NCI-H2107 (cell line): ENCODE measurements at places on chromosomes 7 and 10.

- no peak for DNase-seq
These were observed 181.1 kb downstream of the PTPN20 start for GRCh38 chr10:47092376-47092775.

DNA sequence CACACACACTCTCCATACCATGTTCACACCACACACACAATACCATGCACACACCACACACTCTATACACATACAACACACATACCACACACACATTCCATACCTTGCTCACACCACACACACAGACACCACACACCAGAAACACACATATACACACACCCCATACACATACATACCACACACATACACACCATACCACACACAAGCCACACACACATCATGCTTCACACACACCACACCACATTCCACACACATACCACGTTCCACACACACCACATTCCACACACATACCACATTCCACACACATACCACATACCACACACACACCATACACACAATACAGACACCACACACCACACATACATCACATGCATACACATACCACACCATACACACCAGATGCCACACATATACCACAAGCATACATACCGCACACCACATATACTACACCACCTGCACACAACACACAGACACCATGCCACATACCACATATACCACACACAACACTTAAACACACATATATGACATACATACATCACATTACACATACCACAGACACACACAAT is 282.7 kb downstream of the POU6F2 start:
- DNase-seq, result no peak

- no peak for DNase-seq
These were observed 68.1 kb downstream of the DGKB start for GRCh38 chr7:14834456-14834855.

GRCh38 chr7:105439174-105439893 is 50.6 kb upstream of the SRPK2 start:
- DNase-seq, result no peak

DNA sequence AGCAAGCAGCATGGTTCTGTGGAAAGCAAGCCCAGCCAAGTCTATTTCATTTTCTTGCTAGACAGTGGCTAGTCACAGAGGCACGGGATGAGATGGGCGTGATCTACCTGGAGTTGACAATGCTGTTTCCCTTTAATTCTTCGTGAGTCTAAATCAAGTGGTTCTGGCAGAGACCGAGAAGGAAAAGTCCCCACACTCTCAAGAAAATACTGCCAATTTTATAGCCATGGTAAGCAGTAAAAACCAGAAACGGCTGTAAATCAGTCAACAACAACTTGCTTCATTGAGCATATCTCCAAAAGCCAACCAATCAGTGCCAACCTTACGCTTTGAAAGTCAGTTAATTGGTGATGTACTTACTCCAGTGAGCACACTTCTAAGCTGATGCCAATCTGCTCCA is 223.4 kb downstream of the SEC23IP start:
- no peak for DNase-seq

DNA sequence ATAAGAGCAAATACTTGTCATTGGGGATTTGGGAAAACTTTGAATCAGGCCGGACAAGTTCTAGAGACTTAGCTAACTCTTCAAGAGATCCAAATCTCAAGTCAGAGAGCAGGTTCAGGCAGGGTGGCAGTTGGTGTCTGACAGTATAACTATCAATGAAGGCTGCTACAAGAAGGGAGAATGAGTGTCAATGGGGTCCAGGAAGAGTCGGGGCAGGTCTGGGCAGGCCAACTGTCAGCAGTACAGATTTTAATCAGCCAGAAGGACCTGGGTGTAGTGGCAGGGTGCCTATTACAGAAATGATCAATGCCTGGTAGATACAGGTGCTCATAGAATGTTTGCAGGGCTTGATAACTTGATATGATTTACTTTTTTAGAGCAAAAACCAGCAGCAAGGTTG is 751.1 kb downstream of the GRM8 start:
- no peak for DNase-seq

GRCh38 chr7:138948403-138948802 is 32.8 kb downstream of the KIAA1549 start:
- DNase-seq, result no peak

- no peak for DNase-seq
These were observed 40.1 kb upstream of the CXCL12 start for GRCh38 chr10:44424957-44425356.

GRCh38 chr7:5599543-5600200 is 176.0 kb upstream of the TNRC18 start:
- DNase-seq, result no peak

DNA sequence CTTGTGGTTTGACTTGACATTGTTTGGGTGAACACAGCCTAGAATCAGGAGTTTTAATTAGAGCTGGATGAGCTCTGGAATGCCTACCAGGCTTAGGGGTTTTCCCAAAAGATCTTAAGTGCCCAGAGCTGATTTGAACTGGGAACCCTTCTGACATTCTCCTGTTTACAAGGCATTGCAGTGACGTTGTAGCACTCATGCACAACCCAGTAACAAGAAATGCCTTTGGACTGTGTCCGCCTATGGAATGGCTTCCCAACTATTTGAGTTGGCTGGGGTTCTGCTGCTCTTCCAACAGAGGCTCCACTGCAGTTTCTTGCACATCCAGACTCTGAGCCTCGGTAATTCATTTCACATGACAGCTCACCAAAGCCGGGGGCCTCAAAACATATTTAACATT is 76.7 kb upstream of the MKX start:
- no peak for DNase-seq

DNA sequence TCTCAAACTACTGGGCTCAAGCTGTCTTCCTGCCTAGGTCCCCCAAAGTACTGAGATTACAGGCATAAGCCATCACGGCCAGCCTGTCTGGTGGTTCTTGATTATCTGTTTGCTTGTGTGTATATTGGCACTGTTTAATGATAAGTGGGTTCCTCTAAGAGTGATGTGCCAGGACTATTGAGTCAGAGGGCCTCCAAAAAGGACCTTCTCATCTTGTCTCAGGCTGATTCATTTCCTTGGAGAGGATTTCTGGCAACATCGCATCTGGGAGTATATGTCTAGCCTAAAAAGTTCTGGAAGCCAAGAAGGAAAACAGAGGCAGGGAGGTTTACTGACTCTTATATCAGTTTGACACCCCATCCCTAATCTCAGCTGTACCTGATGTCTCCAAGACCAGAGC is 27.1 kb upstream of the AKAP9 start:
- DNase-seq, result no peak

DNA sequence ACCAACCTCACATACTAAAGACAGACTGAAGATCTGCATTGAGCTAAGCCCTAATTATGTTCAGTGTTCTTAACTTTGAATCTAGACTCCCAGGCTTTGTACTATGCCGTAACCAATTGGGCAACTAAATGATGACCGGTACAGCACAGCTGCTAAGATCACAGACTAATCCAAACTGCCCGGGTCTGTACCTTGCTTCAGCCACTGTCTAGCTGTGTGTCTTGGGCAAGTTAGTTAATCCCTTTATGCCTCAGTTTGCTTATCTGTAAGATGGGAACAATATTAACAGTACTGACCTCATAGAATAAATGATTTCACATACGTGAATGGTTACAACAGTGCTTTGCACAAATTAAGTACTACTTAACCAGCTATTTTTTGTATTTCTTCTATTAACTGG is 205.8 kb upstream of the NFE2L3 start:
- DNase-seq, result no peak

DNA sequence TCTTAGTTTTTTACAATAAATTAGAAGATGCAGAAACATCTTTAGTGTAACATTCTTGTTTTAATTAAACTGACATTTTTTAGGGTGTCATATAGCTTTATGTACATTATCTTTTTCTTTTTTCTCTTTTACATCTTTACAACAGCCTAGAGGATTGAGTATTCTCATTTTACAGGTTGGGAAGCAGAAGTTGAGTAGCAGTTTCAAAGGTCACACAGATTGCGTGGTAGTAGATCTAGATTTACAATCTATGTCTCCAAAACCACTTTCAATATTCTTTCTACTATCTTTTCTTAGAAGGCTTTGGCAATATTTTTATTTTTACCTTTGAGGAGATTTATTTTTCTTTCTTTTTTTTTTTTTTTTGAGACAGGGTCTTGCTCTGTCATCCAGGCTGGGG is 18.7 kb upstream of the MCU start:
- no peak for DNase-seq

GRCh38 chr7:107938456-107939250 is 47.7 kb downstream of the DLD start:
- DNase-seq, result no peak

DNA sequence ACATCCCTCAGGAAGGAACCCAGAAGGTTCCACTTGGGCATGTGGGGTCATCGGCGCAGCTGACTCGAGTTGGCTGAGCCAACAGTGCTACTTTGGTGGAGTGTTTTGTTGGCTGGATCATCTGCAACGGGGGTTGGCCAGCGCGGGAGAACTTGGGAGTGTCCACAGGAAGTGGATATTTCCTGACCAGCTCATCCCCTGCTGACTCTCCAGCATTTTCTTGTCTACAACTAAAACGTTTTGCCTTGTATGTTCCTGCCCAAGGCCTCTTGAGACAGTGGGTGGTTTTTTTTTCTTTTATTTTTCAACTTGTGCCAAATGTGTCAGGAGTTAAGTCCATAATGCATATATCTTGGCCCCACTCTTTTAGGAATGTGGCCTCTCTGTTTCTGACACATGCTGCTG is 208.6 kb downstream of the ZNF365 start:
- no peak for DNase-seq

- no peak for DNase-seq
These were observed 22.3 kb downstream of the ZC3HAV1 start for GRCh38 chr7:139087212-139087611.
